ENCODE measurements at places on chromosomes 3 and 15.

DNA sequence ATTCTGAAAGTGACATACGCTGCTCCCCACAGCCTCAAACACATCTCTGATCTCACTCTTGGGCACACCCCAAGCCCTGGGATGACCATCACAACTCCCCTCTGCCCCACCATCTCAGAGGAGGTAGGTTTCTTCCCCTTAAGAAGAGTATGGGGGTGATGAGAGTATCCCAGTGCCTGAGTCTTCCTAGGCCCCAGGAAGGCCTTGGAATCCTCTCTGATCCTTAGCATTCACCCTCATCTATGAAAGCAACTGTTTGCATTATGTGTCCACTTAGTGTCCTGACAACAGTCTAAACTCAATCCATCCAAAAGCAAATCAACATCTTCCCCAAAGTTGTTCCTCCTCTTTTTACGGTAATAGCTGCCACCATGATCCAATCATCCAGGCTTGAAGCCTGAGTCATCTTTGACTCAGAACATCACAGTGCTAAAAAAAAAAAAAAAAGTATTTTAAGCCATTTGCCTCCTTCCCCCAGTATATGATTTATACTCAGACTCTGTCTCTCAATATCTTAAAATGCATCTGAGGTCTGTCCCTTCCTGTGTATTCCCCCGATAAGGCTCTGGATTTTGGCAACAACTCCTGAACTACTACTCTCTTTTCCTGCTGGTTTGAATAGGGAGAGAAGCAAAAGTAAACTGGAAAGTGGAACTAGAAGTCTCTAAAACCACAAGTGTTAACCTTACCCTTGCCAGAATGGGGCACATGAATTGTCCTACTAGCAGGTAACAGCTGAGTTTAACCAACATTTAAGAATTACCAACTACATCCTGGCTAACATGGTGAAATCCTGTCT lies 22.5 kb downstream of the POPDC2 start:
- DNase-seq = no peak

DNA sequence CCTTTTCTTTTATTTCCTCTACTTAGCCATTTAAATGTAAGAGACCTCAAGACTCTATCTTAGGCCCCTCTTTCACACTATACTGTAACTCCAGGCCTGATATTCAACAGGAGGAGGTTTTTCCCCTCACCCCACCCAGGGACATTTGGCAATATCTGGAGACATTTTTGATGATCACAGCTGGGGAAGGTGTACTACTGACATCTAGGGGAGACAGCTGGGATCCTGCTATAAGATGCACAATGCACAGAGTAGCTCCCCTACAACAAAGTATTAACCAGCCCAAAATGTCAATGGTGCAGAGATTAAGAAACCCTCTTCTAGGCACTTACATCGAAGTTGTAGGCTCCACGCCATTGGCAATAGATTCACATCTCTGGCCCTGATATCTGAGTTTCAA lies 517.5 kb upstream of the UBE2E2 start:
- DNase-seq = no peak

- DNase-seq = no peak
These were observed 164.5 kb downstream of the RORA start for GRCh38 chr15:61064651-61065050.

- no peak for DNase-seq
These were observed 5.1 kb downstream of the RCN2 start for GRCh38 chr15:76936671-76937070.

- DNase-seq = no peak
These were observed 185.0 kb upstream of the TOPAZ1 start for GRCh38 chr3:44056446-44057240.

Measured in stimulated activated CD4-positive, alpha-beta T cell treated with anti-CD3 and anti-CD28 coated beads, Interleukin-1b, Interleukin-23, amount 100 ng/mL, for 1 hour (primary cell).